ENCODE measurements at places on chromosomes 3 and 15. TPM values are rescaled to one million over a fixed set of nuclear protein-coding genes. Genes with fewer than 3 reads are reported as not detected.
A peak's percentile ranks its signal among the peaks of the same experiment; 100 is the strongest.

Gene SLC28A1
- polyA plus RNA-seq: 0.44 TPM

Gene UROC1
- not detected for polyA plus RNA-seq

Gene RMDN3
- polyA plus RNA-seq: 23.8 TPM

DNA sequence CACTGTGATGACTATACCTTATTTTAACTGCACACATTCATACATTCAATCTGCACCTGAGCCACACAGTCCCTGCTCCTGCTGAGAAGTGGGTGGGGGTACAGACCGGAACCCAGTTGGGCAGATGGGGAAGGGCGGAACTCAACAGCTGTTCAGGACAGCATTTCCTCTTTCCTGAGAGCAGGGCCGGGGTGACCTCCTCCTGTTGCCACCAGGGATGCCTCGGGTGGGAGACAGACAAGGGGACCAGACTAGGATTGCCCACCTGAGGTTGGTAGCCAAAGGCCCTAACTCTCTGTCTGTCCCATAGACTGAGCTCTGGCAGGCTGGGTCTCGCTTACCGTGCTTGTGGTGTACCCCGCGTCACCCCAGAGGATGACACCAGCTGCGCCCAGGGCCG is 3.9 kb downstream of the HYAL2 start:
- DNase-seq: no peak

Gene FAM98B
- 26.8 TPM for polyA plus RNA-seq

GRCh38 chr3:150429767-150430671 is 21.9 kb downstream of the TSC22D2 start:
- DNase-seq: no peak

Gene ATOSA
- 16.1 TPM for polyA plus RNA-seq

Gene EIF4E3
- polyA plus RNA-seq: 7.9 TPM

- no peak for DNase-seq
Observed at GRCh38 chr3:101870138-101870537, 20.8 kb downstream of the NFKBIZ start.

- DNase-seq: no peak
Observed at GRCh38 chr3:125221831-125222230, 9.3 kb upstream of the SLC12A8 start.

GRCh38 chr3:6825524-6825923 is 35.4 kb upstream of the GRM7 start:
- no peak for DNase-seq

GRCh38 chr3:71872256-71872655 is 87.3 kb upstream of the PROK2 start:
- DNase-seq: no peak

DNA sequence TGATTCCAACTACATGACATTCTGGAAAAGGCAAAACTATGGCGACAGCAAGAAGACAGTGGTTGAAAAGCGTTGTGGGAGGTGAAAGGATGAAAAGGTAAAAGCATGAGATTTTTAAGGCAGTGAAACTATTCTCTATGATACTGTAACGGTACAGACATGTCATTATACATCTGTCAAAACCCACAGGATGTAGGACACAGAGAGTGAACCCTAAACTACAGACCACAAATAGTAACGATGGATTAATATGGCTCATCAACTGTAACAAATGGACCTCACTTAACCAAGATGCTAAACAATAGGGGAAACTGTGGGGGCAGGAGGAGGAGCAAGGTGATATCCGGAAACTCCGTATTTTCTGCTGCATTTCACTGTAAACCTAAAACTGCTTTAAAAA is 39.1 kb downstream of the MYO9A start:
- no peak for DNase-seq

- peak; percentile 24 for DNase-seq
Observed at GRCh38 chr3:161043336-161044035, 61.7 kb downstream of the B3GALNT1 start.

DNA sequence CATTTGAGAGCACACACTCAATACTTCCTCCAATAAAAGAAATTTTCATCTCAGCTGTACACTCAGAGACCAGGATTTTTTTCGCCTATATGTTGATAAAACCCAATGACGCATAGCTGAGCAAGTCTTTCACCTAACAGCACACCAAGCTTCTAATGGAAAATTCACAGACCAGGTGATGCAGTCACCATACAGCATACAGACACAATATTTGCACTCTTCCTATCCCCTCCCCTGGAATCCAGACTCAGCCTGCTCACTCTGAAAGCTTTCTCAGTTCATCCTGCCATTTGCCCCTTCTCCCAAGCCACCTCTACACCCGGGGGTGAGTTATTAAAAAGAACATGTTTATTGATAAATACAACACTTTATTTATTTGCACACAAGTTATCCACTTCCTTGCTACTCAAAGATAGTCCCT is 1.7 kb downstream of the TBC1D5 start:
- DNase-seq: peak; percentile 41

DNA sequence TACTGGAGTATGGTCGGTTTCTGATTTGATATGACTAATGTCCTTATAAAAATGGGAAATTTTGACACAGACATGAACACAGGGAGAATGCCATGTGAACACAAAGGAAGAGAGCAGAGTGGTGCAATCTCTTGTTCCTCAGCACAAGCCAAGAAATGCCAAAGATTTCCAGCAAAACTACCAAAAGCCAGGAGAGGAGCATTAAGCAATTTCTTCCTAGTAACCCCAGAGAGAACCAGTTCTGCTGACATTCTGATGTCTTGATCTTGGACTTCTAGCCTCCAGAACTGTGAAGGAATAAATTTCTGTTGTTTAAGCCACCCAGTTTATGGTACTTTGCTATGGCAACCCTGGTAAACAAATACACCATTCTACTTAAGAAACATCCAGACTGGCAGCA is 227.8 kb upstream of the MRPL3 start:
- no peak for DNase-seq

GRCh38 chr15:77825252-77825542 is 192.5 kb upstream of the LINGO1 start:
- DNase-seq: no peak

GRCh38 chr3:74839566-74839965 is 225.1 kb upstream of the CNTN3 start:
- DNase-seq: peak; percentile 63

DNA sequence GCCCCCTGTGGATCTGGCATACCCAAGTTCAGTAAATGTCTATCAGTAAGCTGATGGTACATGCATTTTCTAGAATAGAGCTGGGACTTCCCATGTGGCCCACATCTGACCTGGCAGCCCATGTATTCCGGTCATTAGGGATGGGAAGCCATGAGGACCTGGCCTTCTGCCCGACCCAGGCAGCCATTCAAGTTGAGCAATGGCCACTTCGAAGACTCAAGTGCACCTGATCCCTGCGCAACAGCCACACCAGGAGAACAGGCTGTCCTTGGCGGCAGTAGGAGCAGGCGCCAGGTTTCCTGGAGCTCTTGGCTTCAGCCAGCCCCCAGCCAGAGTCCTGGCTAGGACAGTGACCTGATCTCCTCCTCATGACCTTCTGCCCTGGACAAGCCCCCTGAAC is 14.6 kb downstream of the HEMK1 start:
- no peak for DNase-seq

DNA sequence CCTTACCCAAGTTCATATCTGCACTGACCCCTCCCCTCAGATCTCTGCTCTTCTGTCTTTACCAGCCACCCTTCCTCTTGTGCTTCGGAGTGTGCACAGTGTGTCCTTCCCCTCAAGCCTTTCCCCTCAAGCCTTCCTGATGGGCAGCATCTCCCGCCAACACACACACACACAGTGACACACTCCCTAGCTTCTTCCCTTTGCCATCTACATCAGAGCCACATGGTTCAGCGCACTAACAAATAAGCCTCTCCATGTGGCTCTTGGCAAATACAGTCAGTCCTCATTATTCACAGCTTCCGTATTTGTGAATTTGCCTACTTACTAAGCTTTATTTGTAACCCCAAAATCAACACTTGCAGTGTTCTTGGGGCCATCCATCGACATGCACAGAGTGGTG is 37.5 kb downstream of the SH3BP5 start:
- DNase-seq: no peak

GRCh38 chr3:43773273-43774094 is 82.7 kb downstream of the ABHD5 start:
- no peak for DNase-seq

Gene CLDN1
- 6.5 TPM for polyA plus RNA-seq

- no peak for DNase-seq
Observed at GRCh38 chr15:90201944-90202375, 830 bp downstream of the SEMA4B start.

DNA sequence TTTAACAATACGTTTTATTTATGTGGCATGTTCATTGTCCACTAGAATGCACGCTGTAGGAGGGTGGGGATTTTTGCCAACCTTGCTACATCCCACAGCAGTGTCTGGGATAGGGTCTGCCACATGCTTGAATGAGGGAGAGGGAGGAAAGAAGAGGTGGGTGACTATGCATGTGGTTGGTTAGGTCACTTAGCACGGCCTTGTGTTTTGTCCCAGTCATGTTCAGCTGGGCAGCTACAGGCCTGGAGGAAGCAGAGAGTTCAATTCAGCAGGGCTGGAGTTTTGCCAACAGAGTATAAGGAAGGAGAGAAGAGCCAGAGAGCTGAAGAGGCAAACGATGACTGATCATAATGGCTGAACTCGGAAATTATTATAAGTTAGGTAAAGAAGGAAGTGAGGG is 268.4 kb upstream of the NSMCE3 start:
- DNase-seq: peak; percentile 39

GRCh38 chr3:85935171-85935570 is 976.4 kb downstream of the CADM2 start:
- DNase-seq: no peak

DNA sequence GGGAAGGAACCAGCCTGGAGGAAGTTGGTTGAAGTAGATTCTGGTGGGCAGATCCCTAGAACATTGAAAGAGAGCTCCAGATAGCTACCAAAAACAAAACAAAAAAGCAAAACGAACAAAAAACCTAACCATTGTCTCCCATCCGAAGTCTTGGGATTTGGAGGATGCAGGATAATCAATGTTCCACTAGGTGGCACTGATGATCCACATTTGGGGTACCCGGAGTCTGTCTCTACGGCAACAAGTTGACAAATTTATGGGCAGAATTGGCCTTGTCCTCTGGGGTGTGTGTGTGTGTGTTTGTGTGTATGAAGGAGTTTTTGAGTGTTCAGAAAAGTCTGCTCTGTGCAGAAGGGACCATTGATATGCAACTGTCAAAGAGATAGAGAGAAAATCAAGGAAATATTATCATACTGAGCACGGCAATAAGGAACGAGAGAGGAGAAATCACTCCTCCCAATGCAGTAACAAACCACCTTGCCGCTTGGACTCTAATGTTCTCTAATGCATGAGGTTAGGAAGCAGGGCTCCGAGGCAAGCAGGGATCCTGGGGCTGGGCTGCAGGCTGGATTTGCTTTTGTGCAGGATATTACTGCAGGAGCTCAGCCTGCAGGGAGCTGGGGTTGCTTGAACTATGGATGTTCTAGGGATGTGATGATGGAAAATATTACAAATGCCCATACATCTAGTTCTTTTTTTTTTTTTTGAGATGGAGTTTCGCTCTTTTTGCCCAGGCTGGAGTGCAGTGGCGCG is 59.8 kb upstream of the KLHL25 start:
- DNase-seq: peak; percentile 78

GRCh38 chr3:137062250-137062649 is 104.5 kb downstream of the IL20RB start:
- no peak for DNase-seq

GRCh38 chr3:105827959-105828358 is 40.9 kb downstream of the CBLB start:
- peak; percentile 60 for DNase-seq

Measured in muscle of leg (tissue), 16 donors.